NAMALWA (cell line): ENCODE measurements at places on chromosomes 12 and 14.

GRCh38 chr12:79661629-79662028, 29.1 kb downstream of the PAWR start:
- no peak for DNase-seq

DNA sequence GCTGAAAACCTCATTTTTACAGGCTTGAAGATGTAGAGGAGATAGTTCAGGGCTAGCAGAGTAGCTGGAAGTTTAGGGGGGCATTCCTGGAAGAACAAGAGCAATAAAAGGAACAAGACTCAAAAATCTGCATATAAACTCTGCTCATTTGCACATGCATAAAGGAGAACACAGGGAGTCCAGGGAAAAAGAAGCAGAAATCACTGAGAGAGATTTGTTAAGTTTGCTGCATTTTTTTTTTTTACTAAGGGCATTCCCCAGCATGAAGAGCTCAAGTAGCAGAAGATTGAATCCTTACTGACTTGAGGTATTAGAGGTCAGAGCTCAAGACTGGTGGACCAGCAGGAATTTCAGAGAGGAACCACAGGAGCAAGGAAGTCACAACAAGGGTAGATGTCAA, 28.2 kb upstream of the BCL11B start:
- DNase-seq: no peak

DNA sequence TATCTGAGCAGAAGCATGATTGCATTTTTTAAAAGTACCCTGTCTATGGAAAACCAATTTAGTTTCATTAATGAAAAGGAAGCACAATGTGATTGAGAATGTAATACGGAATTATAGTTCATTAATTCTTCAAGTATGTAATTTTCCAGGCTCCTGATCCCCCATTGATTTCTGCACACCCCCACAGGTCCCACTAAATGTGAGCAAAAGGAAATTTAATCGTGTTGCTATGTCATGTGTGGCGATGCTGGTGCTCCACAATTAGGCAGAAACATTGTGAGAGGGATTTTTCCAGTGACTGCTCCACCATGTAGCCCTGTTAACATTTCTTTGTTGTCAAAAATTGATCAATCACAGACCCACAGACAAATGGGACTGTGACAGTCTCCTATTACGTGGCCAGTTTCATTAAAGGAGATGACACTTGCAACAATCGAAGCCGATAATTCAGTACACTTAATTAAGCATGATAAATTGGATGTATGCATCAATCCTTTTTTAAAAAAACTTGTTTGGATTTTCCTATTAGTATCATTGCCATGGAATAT, 306.0 kb downstream of the NELL2 start:
- no peak for DNase-seq

- no peak for DNase-seq
These were observed 10.7 kb downstream of the GPRC5A start for GRCh38 chr12:12902036-12902435.

DNA sequence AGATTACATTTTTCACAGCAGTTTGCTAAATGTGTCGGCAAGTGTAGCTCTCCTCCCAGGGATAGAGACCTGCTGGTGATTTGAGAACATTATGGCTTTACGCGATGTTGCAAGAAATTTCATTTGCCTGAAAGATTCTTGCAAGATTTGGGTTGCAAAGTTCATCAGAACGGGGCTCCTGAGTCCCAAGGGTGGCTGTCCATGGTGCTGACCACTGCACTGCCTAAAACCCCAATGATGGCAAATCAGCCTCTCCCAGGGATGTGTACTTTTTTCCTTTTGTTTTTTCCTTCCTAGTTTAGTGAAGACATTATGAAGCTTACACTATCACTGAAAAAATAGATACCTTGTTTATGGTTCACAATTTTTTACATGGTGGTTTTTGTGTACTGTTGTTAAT, 85.4 kb downstream of the WSCD2 start:
- DNase-seq: peak; percentile 19

DNA sequence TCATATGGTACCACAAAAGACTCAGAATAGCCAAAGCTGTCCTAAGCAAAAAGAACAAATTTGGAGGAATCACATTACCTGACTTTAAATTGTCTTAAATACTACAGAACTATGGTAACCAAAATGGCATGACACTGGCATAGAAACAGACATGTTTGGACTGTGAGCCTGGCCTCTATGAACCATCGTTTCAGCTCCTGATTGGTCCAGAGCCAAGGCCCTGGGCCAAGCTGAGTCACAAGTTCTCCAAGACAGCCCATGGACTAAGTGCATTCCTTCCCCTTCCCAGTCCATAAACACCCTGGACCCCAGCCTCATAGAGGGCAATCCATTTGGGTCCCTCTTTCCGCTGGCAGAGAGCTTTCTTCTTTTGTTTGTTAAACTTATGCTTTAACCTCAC, 12.1 kb upstream of the PRR4 start:
- DNase-seq: no peak

DNA sequence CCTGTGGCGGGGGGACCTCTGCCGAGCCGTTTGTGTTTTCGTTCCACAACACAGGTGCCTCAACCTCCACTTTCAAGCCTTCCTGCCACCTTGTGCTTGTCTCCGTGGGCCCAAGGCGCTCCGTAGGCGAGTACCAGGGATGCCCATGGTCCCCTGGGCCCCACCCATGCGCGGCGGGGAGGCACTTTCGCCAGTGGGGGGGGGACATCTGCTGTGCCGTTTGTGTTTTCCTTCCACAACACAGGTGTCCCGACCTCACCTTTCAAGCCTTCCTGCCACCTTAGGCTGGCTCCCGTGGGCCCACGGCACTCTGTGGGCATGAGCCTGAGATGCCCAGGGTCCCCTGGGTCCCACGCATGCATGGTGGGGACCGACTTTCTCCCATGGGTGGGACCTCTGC, 335.9 kb downstream of the ALG10 start:
- DNase-seq: no peak

DNA sequence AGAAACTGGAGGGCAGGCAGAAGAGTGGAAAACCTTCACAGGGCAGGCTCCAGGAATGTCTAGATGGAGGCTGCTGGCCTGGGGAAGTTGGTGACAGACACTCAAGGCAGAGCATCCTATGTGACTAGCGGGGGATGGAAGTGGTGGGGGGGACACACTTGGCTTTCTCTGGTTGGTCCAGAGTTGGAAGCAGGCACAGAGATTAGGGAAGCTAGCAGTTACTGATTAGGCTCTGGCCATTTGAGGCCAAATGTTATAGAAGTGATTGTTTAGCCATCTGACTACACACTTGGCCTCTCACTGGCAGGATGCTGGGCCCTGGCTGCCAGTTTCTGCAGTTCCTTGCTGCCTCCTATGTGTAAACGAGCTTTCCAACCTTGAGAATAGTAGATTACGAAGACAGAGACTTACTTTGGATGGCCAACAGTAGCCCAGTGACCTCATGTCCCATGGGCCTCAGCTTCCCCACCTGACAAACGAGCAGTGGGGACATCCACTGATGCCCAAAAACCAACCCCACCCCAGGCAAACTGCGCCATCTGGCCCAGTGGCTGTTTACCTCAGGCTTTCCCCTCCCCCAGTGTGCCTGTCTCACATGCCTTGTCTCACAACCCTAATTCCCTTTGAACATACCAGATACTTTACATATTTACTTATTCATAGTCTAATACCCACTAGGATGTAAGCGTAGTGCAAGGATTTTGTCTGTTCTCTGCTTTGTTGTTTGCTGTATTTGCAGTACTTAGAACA, 102.7 kb downstream of the PAPLN start:
- DNase-seq: no peak

- DNase-seq: no peak
These were observed 63.5 kb downstream of the KITLG start for GRCh38 chr12:88516811-88517210.

DNA sequence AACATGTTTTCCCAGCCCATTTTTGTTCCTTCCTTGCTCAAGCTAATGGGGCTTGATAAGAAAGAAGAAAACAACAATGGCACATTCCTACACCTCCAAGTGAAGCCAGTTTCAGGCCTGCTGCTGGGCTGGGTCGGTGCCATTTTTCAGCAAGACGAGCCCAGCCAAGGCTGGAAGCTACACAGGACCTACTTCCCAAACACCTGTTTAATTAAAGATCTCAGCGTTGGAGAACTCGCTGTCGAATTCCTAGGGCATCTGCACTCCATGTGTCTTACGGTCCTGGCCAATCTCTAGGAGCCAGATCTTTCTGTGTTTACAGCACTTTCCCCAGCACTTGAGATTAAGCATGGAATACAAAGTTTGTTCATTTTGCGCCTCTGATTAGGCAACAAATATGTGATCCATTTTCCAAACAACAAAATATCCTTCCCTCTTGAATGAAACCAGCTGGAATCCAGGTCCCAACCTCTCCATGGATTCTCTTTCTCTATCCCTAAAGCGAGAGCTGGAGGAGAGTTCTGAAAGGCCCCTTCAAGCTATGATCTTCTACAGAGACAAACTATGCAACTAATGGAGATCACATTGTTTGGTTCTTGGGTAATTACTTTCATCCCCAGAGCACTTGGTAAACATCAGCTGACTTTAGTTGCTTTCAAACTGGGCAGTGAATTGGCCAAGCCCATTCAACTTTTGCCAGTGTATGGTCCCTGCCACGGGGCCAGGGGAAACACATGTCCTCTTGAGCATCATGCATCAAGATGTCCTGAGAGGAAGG, 34.3 kb upstream of the TC2N start:
- DNase-seq: no peak

GRCh38 chr12:67573566-67573965, 75.0 kb upstream of the DYRK2 start:
- DNase-seq: no peak

GRCh38 chr12:68609998-68610369, 715 bp upstream of the RAP1B start:
- DNase-seq: peak; percentile 61

- DNase-seq: no peak
These were observed 232.0 kb downstream of the GRIN2B start for GRCh38 chr12:13749389-13749788.

- no peak for DNase-seq
These were observed 84.9 kb upstream of the RTL1 start for GRCh38 chr14:100988411-100988900.

DNA sequence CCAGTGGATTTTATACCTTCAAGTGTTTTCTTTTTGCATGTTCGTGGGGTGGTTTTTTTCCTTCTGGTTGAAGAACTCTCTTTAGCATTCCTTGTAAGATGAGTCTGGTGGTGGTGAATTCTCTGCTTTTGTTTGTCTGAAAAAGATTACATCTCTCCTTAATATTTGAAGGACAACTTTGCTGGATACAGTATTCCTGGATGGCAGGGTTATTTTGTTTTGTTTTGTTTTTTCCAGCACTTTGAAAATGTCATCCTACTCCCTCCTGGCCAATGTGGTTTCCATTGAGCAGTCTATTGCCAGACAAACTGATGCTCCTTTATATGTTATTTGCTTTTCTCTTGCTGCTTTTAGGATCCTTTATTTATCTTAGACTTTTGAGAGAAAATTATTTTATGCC, 43.2 kb upstream of the ZFP36L1 start:
- DNase-seq: no peak

DNA sequence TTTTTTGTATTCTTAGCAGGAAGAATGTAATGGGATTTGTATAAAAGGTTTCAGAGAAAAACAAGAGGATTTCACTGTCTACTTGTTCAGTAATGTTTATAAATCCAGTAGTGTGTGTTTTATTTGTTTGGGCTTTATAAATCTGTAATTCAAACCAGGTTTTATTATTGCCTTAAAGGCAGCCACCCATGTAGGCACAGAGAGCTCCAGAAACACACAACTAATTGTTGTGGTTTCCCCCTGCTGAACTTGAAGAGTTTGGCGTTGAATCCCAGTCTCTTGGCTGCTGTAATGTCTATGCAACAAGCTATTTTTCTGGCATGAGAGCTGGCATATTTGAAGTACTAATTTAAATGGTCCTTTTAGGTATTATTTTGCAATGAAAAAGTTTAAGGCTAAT, 63.4 kb upstream of the SLCO1C1 start:
- DNase-seq: no peak

- DNase-seq: no peak
These were observed 32.5 kb downstream of the VWF start for GRCh38 chr12:6091786-6092566.

DNA sequence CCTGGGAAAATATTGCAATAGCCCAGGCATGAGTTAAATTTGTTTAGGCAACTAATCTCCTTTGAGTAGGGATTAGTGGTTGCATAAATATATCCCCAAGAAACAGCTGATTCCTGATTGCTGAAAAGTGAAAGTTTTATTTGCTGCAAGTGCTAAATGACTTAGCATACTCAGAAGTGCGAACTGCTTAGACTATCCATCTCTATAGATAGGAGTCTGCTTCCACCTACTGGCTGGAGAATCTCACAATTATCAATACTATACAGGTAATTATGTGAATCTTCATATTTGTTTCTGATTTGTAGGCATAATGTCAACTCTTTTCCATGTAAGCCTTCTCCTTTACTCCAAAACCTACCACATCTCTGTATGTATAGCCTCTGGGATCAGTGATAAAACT, 12.0 kb upstream of the SLCO1B3 start:
- peak; percentile 13 for DNase-seq

DNA sequence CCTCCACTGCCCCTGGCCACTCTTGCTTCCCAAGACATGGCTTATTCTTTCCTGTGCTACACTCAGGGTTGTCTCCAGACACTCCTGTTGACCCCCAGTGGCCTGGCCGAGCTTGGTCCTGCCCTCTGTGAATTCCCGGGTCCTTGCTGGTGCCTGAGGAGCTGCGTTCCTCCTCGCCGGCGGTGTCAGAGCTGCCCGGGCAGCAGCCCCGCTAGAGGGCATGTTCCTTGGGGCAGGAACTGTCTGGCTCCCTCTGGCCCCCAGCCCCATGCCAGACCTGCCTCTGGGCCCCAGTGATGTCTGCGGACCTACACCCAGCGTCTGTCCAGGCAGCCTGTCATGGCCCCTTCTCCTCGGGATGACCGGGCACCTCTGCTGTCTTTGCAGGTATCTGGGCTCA, 68.4 kb downstream of the AACS start:
- no peak for DNase-seq

GRCh38 chr14:59882957-59883356, 12.4 kb upstream of the RTN1 start:
- peak; percentile 16 for DNase-seq

DNA sequence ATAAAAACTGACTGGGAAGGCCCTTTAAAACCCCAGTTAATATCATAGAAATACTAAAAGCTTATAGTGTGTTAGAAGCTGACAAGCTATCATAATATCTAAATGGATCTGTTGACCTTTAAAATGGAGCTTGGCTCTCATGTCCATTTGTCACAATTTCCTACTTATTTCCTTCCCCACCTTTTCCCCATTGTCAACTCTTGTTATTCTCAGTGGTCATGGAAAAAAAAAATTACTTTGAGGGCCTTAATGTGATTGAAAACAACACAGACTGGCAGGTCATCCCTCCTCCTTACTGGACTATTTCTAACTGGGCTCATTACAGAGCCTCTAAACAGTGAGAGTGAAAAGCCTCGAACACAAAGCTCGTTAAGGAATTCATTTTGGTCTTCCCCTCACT, 13.7 kb upstream of the WNK1 start:
- no peak for DNase-seq

- peak; percentile 90 for DNase-seq
These were observed 1264.0 kb downstream of the TMEM121 start for GRCh38 chr14:106790189-106791036.

DNA sequence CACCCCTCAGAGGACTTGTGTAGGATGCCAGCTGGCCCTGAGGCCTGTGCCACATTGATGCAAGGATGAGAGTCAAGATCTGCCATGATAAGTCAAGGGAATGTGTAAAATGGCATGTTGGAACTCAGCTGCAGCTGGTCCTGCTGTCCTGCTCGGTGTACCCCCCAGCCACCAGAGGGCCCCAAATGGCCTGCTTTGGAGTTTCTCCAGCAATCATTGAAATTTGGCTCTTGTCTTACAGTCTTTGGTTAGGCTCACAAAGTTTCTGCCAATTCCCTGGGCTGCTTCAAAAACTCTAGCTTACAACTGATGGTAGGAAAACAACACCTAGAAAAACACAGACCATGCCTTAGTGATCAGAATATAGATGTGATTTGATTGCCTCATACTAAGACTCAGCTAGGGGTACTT, 76.8 kb downstream of the HSD17B6 start:
- peak; percentile 73 for DNase-seq
